HCT116 (cell line): ENCODE measurements at places on chromosomes 1 and 21.

DNA sequence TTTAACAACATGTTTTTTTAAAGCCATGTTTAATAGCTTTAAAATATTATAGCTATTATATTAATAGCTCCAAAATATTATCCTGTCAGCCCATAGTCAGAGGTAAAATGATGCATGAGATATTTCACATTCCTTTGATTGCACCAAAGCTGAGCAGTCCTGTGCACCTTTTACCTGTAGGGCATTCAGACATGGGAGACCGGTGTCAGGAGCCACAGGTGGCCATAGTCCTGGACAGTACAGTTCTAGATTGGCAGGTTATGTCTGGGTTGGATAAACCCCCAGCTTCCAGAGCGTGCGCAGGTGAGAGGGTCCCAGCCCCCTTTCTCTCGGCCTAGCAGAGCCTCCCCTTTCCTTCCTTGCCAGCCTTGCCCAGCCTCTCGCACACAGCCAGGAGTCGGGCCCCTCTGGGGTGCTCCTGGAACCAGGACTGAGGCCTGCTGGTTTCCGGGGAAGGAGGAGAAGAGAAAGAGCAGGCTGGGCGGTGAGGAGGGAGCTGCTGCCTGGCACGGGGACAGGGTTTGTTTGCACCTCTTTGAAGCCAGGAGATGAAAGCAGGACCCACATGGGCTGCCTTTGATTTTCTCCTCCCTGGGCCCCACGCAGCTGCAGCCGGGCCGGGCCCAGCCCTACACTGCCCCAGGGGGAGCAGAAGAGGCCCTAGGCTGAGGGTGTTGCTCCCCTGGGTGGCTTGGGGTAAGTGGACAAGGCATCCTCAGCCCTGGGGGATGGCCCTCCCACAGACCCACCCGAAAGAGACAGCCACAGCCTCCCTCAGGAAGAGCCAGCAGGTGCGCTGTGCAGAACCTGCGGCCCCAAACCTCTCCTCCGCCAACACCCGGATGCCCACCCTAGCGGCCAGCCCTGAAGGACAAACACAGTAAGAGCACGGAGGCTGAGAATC is 75.2 kb upstream of the TARDBP start:
- no peak for DNase-seq

DNA sequence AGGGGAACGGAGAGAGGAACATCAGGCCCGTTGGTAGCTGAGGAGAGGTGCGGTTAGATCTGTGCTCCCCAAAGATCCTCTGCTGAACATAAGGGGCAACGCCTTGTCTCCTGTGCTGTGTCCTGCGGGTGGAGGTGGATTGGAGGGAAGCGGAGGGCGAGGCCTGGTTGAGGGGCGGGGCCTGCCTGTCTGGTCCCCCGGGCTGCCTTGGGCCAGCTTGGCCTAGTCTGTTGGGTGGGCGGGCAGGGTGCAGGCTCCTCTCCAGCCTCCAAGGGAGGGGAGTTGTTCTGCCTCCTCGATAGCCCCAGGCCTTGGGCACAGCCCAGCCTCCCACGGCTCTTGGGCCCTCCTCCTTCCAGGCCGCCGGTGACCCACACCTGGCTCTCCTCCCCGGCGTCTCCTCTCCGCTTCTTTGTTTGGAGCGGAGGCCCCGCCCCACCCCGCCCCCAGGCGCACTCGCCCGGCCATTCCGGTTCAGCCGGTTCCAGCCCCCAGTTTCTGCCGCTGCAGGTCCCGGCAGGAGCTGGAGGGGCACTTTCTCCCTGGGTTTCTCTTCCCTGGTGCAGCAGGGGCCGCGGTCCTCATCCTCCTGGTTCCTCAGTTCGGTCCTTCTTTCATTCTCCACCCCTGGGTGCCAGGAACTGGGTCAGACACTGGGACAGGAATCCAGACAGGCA is 19.4 kb downstream of the PTPRF start:
- peak; percentile 68 for DNase-seq

GRCh38 chr1:2921970-2922686 is 99.1 kb upstream of the ACTRT2 start:
- peak; percentile 4 for DNase-seq

DNA sequence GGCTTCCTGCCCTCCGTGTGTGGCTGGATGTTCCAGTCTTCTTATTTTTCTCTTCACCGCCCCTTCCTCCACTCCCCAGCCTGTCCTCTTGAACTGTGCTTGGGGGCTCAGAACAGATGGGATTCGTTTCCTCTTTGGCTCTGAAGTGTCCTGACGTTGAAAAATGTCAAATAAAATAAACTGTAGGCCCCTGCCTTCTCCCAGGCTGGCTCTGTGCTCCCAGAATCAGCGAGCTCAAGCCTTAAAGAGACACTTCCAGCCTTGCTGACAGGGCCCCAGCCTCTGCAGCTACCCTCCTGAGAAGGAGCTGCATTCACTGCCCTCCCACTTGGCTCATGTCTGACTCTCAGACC is 104.2 kb upstream of the IPO9 start:
- DNase-seq, result no peak

DNA sequence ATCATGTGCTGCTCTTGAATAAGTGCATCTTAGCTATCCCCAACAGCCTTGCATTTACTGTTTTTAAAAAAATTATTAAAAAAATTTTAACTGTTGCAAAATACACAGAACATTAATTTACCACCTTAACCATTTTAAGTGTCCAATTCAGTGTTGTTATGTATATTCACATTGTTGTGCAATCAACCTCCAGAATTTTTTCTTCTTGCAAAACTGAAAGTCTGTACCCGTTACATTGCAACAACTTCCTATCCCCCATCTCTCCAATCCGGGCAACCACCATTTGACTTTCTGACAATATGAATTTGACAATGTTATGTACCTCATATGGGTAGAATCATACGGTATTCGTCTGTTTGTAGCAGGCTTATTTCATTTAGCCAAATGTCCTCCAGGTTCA is 83.1 kb downstream of the FMN2 start:
- no peak for DNase-seq

DNA sequence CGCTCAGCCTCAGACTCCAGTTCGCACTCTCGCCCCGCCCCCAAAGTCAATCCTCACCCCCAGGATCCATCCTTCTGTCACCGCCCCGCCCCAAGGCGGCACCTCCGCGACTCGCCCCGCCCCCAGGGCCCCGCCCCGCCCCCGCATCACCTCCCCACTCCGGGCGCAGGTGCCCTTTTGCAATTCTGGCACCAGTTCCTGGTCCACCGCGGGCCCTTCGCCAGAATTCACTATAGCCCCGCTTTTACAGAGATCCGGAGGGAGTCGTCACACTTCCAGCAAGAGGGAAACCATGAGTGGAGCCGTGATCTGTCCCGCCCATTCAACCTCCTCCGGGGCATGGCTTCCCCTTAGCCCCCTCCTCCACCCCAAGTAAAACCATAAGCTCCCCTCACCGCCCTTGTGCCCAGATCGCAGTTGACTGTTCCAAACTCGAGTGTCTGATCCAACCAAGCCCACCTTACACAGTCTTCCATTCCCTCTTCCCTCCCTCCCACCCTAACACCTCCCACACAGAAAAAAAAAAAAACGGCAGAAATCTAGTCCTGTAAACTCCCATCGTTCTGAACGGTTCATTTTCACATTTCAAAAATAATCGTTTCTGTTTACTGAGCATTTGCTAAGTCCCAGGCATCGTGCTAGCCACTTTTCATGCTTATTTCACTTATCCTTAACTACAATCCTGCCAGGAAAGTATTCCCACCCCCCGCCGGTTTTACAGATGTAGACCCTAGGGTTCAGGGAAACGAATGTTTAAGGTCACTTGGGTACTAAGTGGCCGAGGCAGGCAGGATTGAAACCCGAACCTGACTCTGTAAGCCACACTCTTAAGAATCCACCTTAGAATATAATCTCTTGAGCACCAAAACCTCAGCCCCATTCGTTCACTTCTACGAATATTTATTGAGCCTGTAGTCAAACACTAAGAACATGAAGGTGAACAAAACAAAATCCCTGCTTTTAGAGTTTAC is 1.3 kb upstream of the DNAJC16 start:
- DNase-seq, result peak; percentile 98

- peak; percentile 67 for DNase-seq
Measured at GRCh38 chr1:63593886-63594605, 835 bp downstream of the PGM1 start.

GRCh38 chr1:227893300-227893948 is 54.3 kb downstream of the WNT9A start:
- DNase-seq, result no peak

GRCh38 chr1:235075777-235076308 is 52.8 kb downstream of the TOMM20 start:
- DNase-seq, result no peak

DNA sequence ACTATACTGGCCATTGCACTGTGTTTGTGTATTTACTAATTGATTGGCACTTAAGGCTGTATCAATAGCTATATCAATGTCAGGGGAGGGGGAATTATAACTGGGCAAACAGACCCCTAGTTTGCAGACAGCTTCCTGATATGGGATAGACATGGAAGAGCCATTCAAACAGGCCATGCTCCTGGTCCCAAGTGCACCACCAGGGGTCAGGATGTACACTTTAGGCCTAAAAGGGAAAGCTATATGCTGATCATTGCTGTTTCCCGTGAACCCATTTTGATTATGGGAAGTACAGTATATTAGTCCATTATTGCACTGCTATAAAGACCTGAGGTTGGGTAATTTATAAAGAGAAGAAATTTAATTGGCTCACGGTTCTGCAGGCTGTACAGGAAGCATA is 124.9 kb upstream of the BACE2 start:
- no peak for DNase-seq

DNA sequence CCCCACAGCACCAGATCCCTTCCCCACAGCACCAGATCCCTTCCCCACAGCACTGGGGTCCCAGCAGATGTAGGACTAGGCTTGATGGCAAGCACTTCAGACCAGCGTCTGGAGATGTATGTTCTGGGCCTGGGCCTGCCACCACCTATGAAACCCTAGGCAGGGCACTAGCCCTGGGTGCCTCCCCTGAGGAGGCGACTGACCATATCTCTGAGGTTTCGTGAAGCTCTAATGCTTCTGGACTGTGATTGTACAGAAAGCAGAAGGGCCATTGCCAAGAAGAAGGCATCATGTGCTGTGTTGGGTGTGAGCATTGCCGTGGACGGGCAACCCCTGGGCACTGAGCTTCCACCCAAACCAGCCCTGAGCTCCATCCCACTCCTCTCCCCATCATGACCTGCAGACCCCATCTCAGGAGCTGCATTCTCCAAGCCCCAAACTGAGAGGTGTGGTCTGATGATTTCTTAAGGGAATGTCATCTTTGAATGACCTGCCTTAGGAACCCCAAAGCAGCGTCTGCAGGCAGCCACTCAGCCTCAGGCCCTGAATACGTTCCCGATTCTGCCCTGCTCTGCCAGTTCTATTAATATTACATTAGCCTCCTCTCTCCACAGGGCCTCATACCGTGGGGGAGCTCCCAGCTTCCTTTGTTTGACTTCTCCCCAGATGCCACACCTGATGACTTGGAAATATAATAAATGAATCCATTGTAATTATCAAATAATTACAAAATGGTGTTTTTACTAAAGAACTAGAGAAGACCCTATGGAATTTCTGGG is 163.4 kb downstream of the TRIM33 start:
- DNase-seq, result no peak

DNA sequence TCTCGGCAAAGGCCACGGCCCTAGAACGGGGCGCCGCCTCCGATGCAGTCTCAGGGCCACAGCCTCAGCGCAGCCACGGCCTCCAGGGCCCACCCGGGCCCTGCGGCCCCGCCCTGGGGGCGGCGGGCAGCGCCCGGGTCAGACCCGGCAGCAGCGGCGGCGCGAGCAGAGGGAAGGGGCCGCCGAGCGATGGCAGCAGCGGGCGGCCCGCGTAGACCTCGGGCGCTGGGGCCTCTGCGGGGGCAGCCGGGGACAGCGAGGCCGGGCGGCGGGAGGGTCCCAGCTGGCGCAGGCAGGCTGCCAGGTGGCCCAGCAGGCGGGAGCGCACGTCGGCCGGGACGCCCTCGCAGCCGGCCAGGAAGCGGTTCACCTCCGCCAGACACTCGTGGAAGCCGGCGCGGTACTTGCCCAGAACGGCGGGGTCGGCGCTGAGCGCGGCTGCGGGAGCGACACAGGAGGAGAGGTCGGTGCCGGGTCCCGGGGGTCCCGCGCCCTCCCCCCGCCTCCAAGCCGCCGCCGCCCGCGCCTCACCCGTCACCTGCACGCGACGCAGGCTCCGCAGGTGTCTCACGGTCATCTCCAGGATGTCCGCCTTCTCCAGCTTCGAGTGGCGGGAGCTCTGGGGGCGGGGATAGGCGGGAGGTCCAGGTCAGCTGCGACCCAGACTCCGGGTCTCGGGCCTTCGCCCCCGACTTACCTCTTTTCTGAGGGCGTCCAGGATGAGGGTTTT is 737 bp downstream of the HES4 start:
- no peak for DNase-seq

DNA sequence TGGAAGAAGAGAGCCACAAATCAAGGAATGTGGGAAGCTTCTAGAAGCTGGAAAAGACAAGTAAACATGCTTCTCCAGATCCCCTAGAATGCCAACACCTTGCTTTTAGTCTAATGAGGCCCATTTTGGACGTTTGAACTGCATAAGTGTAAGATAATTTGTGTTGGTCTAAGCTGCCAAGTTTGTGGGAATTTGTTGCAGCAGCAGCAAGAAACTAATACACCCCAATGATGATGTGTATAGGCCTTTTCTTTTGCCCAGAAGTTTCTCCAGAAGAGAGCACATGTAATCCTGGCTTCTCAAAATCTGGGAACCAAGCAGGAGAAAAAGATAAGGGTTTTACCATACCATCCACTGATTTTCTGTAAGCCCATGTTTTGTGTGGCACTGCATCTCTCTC is 96.1 kb upstream of the DPT start:
- DNase-seq, result no peak

DNA sequence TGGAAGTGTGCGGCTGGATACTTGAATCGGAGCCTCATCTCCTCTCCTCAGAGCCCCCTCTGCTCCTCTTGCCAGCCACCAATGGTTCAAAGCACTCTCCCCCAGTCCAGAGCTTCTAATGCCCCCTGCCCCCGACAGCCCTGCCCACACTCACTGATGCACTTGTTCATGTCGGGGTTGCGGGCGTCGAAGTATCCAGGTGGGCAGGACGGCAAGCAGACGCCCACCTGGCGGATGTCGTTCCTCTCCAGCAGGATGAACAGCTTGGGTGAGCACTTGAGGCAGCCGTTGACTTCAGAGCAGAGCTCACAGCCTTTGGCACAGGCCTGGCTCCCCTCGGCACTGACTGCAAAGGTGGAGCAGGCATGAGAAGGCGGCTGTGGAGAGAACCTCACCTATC is 18.4 kb downstream of the RSPO1 start:
- DNase-seq, result no peak

DNA sequence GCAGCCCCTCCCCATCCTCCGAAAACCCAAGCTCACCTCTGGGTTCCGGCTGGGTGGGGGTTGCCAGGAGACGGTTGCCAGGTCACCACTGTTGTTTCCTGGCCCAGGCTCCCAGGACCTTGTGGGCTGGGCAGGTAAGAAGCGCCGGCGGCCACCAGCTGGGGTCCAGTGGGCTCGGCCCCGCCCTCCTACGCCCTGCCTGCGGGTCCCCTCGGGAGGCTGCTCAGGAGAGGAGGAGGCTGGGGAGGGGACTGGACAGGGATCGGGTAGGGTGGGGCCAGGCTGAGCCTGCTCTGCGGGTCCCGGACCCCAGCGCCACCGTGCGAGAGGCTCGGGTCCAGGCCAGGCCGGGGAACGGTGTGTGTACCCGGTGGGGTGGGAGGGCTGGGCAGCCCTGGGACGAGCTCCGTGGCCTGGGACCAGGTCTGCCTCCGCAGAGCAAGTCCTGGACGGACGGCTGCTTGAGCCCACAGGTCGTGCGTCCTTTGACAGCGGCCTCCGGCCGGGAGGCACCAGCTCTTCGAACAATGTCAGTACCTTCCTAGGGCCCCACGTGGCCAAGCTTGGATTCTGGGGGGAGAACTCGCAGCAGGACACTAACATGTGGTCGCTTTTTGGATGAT is at the start of gene TTLL10:
TSS of gene TTLL10 (plus strand) at position 88 of the 623 bp plus-strand sequence. CDS start 5,336 bp downstream, outside the sequence.
- DNase-seq, result no peak

GRCh38 chr21:45994086-45994661 is 12.6 kb downstream of the COL6A1 start:
- DNase-seq, result no peak

- DNase-seq, result peak; percentile 66
Measured at GRCh38 chr1:22420455-22421053, 31.1 kb upstream of the ZBTB40 start.
